Stimulated activated memory B cell treated with anti-CD40 and anti-IgM and Interleukin-4, amounts not matched to agents 10 μg/mL and 1 μg/mL and 100 μg/mL, for 72 hours (primary cell): ENCODE measurements at places on chromosomes 1 and 21.

- no peak for ATAC-seq
Measured at GRCh38 chr1:147124266-147124665, 48.0 kb downstream of the PRKAB2 start.

- no peak for ATAC-seq
Measured at GRCh38 chr1:243507001-243507671, 251.3 kb downstream of the SDCCAG8 start.

GRCh38 chr1:97170300-97170699 is 448.7 kb downstream of the PTBP2 start:
- ATAC-seq = no peak

DNA sequence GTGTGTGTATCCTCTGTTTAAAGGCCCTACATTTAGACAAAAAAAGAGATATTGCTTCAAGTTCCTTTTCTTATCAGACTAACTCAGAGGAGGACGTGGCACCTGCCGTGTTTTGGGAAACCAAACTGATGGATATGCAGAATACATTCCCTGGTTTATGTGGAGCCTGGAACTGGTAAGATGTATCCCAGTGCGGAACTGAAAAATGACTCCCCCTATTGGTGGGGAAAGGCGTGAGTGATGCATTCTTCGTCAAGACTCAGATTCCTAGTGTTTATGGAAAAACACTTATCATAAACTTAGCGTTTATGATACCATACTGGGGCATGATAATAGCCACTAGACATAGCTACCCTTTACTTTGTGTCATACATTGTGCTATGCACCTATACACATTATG is 154.2 kb downstream of the ZNF326 start:
- ATAC-seq = no peak

GRCh38 chr1:38805036-38805435 is 54.5 kb downstream of the RRAGC start:
- no peak for ATAC-seq

DNA sequence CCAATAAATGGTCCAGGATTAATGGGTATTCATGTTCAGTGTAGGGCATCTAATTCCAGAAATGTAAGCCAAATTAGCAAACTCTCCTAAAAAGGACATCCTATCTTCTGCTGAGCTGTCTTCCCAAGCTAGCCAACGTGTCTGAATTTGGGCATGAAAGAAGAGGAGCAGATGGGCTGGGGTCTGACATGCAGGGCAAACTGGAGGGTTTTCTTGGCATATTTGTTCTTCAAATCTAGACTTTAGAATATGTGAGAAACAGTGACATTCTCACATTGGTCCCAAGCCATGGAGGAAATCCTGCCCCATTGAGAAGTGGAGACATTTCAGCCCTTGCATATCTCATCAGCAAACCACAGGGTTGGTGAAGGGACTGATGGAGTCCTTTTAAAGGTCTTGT is 67.2 kb downstream of the LRIG2 start:
- no peak for ATAC-seq

DNA sequence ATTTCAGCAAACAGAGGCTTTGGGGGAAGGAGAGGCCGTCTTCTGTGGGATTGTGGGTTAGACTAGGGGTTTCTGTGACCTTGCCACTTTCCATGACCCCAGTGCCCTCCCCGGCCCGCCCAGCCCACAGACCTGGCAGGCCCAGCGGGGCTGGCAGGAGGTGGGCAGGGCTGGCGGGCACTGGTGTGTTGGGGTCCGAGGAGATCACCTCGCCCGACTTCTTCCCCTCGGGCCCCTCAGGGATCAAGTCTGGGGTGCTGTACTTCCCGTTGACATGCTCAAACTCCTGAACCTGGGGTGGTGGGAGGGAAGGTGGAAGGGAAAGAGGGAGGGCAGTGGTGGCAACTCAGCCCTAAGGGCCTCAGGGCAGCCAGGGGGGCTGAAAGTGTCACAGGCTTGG is 56.3 kb downstream of the CHD5 start:
- no peak for ATAC-seq

- ATAC-seq = no peak
Measured at GRCh38 chr1:76254104-76255030, 179.8 kb downstream of the ST6GALNAC3 start.

DNA sequence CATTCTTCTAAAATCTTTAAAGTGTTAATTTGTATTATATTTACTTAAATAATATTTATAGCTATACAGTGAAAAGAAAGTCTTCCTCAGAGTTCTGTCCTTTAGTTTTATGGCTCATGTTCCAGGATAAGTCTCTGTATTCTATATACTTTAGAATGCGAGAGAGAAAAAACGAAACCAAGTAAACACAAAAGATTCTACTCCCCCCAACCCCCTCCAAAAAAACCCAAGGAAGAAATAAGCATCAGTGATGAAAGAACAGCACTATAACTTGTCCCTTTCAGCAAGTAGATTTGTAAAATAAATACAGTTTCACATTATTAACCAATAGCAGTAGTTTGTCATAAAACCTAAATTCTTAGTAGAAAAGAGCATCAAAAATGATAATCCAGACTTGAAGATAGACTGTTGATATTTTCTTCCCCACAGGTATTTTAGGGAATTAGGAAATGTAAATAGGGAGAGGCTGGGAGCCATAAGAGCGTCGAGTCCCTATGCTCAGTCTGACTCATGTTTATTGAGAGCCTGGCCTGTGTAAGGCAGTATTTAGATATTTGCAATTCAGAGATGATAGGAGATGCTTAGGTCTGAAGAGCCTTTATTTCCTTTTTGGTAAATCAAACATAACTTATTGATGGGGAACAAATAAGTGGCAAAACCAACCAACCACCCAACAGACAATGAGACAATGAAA is 35.5 kb downstream of the CDC14A start:
- no peak for ATAC-seq

DNA sequence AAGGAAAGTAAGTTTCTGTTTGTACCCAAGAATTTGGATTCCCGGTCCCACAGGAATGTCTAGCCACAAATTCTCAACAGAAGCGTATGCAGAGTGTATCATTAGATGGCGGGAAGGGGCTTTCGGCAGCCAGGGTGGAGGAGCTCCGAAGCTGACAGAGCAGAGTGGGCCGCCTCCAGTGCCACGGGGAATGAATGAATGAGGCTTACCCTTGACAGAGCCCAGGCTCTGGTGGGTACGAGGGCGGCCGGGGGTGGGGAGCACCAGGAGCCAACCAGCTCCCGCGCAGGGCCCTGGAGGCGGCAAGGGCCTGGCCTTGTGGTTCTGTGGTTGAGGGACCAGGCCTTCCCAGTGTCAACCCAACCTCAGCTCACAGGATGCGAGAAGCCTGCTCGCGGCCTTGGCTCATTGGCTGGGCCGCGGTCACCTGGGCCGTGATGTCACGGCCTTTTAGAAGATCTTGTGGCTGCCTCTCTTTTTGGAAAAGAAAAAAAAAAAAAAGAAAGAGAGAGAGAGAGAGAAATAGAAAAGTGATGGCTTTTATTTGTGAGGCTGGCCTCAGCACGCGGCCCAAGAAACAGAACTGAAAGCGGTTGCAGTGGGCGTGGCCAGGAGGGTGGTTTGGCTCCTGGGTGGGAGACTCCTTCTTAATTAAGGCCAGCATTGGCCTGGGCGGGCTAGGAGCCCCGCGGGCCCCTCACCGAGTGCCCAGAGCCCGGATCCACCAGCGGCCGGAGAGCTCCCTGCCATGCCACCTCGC is 34.9 kb upstream of the RUNX3 start:
- peak; percentile 93 for ATAC-seq

DNA sequence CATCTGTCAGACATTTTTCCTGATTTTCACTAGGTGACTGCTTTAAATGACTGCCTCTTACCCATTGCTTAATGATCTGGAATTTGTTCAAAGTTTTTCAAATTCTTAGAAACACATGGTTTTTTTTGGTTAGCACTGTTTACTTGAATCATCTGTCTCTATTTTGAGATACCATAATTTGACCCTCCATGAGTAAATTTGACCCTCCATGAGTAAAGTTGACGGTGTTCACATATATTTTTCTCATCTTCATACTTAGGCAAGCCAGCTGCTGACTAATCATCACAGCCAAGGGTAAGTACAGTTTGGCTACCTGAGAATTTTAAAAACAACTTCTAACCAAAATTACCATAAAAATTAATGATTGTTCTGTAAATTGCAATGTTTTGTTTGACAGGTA is 586.5 kb downstream of the PTBP2 start:
- ATAC-seq = no peak

DNA sequence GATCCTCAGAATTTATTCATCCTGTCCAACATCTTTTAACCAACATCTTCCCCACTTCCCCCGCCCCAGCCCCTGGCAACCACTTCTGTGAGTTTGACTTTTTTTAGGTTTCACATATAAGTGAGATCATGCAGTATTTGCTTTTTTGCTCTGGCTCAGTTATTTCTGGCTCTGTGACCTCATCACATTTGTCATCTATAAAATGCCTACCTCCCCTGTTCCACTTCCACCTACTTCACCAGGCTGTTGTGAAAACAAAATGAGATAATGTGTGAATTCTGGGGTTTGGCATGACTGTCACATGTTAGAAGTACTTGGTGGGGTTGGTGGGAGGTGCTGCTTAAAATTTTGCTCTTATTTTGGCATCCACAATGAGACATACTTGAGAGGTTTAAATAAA is 18.4 kb downstream of the HHAT start:
- no peak for ATAC-seq

DNA sequence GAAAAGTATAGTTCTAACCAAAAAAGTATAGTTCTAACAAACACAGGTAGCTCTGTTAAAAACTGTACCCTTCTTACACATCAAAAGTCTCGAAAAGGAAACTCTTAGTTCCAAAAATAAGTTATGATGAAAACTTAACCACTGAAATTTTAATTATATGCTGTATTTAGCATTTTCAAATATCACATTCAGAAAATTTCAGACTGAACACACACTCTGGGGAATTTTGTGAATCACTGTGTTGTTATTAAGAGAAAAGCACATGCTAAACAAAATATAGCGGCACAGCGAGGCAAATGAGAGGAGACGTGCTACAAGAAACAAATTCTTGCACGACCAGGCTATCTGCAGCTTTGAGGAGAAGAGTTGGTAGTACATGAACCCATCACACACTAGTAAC is 30.4 kb downstream of the VAV3 start:
- ATAC-seq = peak; percentile 25
